ENCODE measurements at places on chromosomes 2 and 18. TPM values are rescaled to one million over a fixed set of nuclear protein-coding genes. Genes with fewer than 3 reads are reported as not detected.

DNA sequence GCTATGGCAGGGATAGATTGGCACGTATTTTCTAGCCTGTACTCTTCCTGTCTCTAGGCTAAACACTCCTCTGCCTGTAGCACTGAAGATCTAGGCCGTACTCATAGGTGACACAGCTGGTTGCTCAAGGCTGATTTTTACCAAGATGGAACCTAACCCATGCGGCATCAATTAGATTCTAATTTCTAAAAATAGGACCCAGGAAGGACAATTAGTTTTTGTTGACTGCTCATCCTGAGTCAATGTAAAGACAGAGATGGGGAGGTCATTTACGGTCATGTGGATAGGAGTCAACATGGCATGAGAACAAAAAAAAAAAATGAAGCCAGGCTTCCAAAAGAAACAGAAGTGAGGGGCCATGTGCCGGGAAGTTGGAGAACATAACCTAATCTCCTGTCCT lies 360.7 kb upstream of the ETAA1 start:
- no peak for DNase-seq
- peaks cover 3% of the 10 kb centered on the region for H3K27me3 ChIP-seq
- no peak overlapping the region for H3K4me3 ChIP-seq
- no peaks in the 10 kb centered on the region for H3K36me3 ChIP-seq
- H3K27ac ChIP-seq = no peak overlapping the region
- peaks cover 11% of the 10 kb centered on the region for H3K4me1 ChIP-seq

DNA sequence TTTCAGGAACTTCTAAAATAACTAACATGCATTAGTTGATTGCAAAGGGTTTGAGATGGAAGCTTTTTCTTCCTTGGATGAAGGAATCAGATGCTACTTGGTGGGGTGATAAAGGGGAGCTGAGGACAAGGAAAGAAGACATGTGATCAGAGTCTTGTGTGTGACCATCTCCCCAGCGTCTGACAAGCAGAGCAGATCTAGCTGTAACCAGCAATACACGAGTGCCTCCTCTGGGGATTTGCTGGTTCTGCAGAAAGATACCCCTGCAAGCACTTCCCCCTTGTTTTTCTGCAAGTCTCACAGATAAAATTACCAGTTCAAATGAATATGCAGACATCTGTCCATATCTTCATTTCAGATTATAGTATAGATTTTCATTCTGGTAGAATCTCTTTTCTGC lies 2.7 kb downstream of the CDH7 start:
- H3K4me1 ChIP-seq = no peaks in the 10 kb centered on the region
- peaks cover 10% of the 10 kb centered on the region for H3K27me3 ChIP-seq
- peak; percentile 54 for DNase-seq
- H3K27ac ChIP-seq = no peak overlapping the region

DNA sequence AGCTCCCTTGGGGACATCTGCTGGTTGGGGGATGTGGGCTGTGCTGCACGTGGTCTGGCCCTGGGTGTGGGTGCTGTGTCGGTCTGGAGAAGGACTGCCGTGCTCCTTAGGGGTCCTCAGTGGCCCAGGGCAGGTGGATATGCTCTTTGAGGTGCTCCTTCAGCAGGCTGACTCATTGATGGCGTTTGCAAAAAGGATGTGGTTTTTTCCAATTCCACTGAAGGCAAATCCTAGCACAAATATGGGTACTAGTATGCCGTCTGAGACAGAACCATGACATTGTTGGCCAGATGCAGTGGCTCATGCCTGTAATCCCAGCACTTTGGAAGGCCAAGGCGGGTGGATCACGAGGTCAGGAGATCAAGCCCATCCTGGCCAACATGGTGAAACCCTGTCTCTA lies 3.3 kb downstream of the PPP1R7 start:
- H3K4me1 ChIP-seq = peaks cover 2% of the 10 kb centered on the region
- H3K4me3 ChIP-seq = no peak overlapping the region
- no peak for DNase-seq

DNA sequence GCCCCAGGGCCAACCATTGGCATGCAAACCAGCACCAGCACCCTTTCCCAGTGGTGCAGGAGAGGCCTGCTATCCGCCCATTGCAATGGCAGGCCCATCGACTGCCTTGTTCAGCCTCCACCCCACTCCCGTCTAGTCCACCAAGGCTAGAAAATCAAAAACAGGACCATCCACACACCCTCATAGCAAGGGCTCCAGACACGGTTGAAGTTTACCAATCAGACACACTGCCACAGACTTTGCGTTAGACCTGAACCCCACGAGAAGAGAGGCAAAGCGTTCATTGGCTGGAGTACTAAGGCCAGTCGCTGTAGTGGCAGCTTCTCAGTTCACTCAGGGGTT lies 95.3 kb upstream of the TEX51 start:
- H3K4me1 ChIP-seq = no peaks in the 10 kb centered on the region
- no peak overlapping the region for H3K4me3 ChIP-seq
- no peak for DNase-seq
- H3K27ac ChIP-seq = no peak overlapping the region
- no peaks in the 10 kb centered on the region for H3K36me3 ChIP-seq
- H3K27me3 ChIP-seq = no peaks in the 10 kb centered on the region

DNA sequence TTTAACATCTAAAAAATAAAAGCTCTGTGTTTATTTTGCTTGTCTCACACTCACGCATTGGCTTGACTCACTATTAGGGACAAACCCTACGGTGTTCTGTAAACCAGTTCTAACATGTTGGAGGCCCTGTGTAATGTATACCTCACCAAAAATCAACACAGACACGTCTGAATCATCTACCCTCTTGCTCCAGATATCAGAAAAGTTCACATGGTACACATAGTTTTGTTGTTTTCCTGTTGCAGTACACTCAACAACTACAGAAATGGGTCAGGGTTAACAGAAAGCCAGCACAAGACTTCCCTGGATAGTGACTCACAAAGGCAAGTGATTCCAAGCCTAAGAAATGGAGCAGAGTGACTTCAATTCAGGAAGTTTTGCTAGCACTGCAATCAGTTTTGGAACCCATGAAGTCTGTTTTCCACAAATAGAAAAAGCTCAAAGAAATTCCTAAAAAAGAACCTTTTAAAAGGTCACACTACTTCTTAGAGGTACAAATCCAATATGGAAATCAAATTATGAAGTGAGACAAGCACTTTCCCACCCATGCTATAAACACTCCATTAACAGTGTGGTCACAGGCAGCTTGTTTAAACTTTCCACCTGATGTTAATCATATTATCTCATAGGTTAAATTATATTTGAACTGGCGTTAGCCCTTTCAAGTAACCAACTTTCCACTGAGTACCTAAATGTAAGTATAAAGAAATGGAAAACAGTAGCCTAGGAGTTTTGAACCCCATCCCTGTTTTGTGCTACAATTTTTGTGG lies 87.4 kb downstream of the GAREM1 start:
- no peak for DNase-seq
- H3K4me1 ChIP-seq = peaks cover 3% of the 10 kb centered on the region
- H3K27ac ChIP-seq = no peak overlapping the region
- no peak overlapping the region for H3K4me3 ChIP-seq

- no peak for DNase-seq
- H3K27ac ChIP-seq = no peak overlapping the region
- no peak overlapping the region for H3K4me3 ChIP-seq
- H3K36me3 ChIP-seq = no peaks in the 10 kb centered on the region
Measured at GRCh38 chr18:13454363-13455150, 236.0 kb downstream of the LDLRAD4 start.

GRCh38 chr18:24530630-24531111 lies 70.2 kb downstream of the HRH4 start:
- no peak overlapping the region for H3K27ac ChIP-seq
- H3K4me1 ChIP-seq = peaks cover 5% of the 10 kb centered on the region
- H3K36me3 ChIP-seq = no peaks in the 10 kb centered on the region
- peaks cover 2% of the 10 kb centered on the region for H3K27me3 ChIP-seq
- peak; percentile 23 for DNase-seq

- no peak overlapping the region for H3K4me3 ChIP-seq
- no peaks in the 10 kb centered on the region for H3K27me3 ChIP-seq
- H3K27ac ChIP-seq = no peak overlapping the region
- no peak for DNase-seq
Measured at GRCh38 chr2:72011791-72012190, 135.9 kb downstream of the CYP26B1 start.

DNA sequence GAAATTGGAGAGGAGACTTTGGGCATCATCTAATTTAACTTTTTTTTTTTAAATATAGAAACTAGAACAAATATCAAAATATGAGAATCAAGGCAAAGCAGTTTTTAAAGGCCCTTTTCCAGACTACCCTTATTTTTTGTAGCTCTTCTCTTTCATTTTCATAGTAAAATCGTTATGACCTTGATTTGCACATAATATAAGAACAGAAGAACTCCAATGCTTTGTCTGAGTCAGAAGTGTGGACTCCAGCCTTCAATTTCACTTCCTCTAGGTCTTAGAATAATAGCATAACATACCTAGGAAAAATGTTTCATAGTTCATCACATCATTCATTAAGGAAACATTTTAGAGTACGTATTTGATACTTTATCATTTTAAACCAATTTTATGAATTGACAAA lies 74.4 kb downstream of the ANKRD12 start:
- no peak overlapping the region for H3K27ac ChIP-seq
- H3K36me3 ChIP-seq = peaks cover 3% of the 10 kb centered on the region
- DNase-seq = no peak
- H3K4me3 ChIP-seq = no peak overlapping the region
- H3K4me1 ChIP-seq = no peaks in the 10 kb centered on the region
- no peaks in the 10 kb centered on the region for H3K27me3 ChIP-seq

DNA sequence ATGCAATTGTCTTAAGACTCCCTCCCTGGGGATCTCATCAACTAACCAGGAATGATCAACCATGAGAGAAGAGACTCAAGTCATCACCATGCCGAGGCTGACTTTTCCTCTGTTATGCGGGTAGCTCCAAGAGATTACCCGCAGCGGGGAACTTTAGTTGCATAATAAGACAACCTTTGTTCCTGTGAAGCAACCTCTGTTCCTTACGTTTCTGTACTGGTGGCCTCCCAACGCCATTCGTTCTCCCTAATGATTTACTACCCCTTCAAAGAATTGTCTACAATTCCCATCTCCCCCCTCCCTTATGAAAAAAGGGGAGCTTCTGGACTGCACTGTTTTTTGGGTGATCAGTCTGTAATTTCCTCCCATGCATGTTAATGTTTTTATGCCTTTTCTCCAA lies 66.1 kb upstream of the LRPPRC start:
- no peak overlapping the region for H3K4me3 ChIP-seq
- no peak overlapping the region for H3K27ac ChIP-seq

DNA sequence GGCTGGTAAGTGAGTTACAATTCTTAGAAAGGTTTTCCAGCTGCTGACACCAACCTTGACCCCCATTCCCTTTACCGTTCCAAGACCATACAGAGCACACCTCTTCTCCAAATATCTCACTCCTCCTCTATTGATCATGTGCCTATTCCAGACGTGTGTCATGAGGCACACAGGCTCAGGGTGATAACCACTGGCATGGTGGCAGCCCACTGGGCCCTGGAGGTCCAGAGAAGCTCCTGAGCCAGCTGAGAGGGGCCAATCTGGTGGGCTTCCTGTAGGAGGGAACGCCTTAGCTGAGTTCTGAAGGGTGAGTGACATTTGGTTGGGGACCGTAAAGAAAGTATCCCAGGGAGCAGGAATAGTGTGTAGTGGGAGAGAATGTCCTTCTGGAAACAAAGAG lies 28.3 kb downstream of the ZAP70 start:
- H3K36me3 ChIP-seq = no peaks in the 10 kb centered on the region
- H3K27me3 ChIP-seq = no peaks in the 10 kb centered on the region
- no peak overlapping the region for H3K27ac ChIP-seq
- no peak for DNase-seq

- no peaks in the 10 kb centered on the region for H3K4me1 ChIP-seq
- no peaks in the 10 kb centered on the region for H3K27me3 ChIP-seq
- no peaks in the 10 kb centered on the region for H3K36me3 ChIP-seq
- no peak for DNase-seq
- no peak overlapping the region for H3K4me3 ChIP-seq
Measured at GRCh38 chr2:205511221-205511620, 171.1 kb upstream of the NRP2 start.

CHRNG gene
- polyA plus RNA-seq = not detected

CDH7 gene
- polyA plus RNA-seq = not detected

FOXD4L1 gene
- polyA plus RNA-seq = not detected

THSD7B gene
- 0.90 TPM for polyA plus RNA-seq

COL6A3 gene
- 3.2 TPM for polyA plus RNA-seq

TRAPPC12 gene
- 120 TPM for polyA plus RNA-seq

TMEM247 gene
- not detected for polyA plus RNA-seq

SLC5A7 gene
- polyA plus RNA-seq = not detected
